ENCODE measurements at places on chromosomes 12 and 14. TPM values are rescaled to one million over a fixed set of nuclear protein-coding genes. Genes with fewer than 3 reads are reported as not detected.

The SYNDIG1L gene
- total RNA-seq, result 1.6 TPM

The MOK gene
- 3.1 TPM for total RNA-seq

The KCNC2 gene
- 0.10 TPM for total RNA-seq

The DEPDC4 gene
- 2.5 TPM for total RNA-seq

The STAC3 gene
- 3.0 TPM for total RNA-seq

The COX8C gene
- not detected for total RNA-seq

The EIF4B gene
- total RNA-seq, result 584 TPM

The KLRK1 gene
- not detected for total RNA-seq

The FAIM2 gene
- total RNA-seq, result 2.0 TPM

The KIF5A gene
- 21.3 TPM for total RNA-seq

The TPPP2 gene
- total RNA-seq, result not detected

The INSM2 gene
- total RNA-seq, result not detected

Measured in GM23338 (cell line).